H1 (cell line): ENCODE measurements at places on chromosomes 2 and 18. TPM values are rescaled to one million over a fixed set of nuclear protein-coding genes. Genes with fewer than 3 reads are reported as not detected.

DNA sequence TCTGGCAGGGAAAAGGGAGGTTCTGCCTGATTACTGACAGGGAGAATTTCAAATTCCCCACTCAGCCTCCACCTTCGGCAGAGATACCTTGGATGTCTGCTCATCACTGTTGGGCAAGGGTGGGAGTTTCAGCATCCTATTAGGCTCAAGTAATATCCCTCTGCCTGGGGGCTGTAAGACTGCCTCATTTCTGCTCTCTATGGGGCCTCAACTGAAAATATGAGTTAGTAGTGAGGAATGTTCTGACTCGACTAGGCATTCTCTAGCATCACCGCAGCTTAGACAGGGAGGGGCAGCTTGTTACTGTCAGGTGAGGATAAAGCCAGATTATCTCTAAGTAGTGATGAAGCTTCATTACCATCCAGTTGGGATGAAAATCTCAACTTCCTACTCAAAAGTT, 87.7 kb upstream of the LRP1B start:
- no peak for DNase-seq
- no peaks in the 10 kb centered on the region for H3K36me3 ChIP-seq
- no peak overlapping the region for H3K4me3 ChIP-seq
- H3K27me3 ChIP-seq = no peaks in the 10 kb centered on the region
- no peak overlapping the region for H3K27ac ChIP-seq

DNA sequence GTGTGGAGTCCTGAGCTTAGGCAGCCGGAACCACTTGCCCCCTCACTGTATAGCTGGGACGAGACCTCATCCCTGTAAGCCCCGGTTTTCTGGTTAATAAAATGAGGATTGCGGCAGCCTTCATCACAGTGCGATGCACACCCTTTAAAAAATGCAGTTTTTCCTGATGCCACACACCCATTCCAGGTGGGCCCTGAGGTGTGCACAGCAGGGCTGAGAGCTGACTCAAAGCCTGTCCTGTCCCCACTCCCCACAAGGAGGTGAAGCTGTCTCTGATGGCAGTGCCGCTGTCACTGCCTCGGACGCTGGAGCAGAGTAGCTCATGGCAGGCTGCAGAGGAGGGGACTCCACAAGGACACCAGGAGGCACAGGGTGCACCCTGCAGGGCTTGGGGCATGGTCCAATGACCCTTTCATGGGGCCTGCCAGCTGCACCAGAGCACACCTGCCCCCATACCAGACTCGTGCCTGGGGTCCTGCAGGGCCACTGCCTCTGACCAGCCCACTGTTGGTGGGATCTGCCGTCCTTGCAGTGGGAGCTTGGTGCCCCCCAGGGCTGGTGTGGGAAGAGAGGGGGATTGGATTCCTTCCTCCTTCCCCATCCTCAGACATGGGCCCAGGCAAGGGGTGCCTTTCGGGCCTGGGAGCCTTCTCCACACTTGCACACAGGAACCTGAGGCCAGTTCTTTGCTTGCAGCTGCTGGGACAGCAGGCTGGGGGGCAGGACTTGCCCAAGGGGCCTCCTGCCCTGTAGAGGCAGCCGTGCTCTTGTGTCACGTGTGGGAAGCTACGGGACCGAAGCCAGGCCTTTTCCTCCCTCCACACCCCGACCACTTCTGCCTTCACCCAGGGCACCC, 22.8 kb downstream of the GPC1 start:
- H3K4me3 ChIP-seq = no peak overlapping the region
- peaks cover 32% of the 10 kb centered on the region for H3K4me1 ChIP-seq
- H3K27ac ChIP-seq = no peak overlapping the region
- no peak for DNase-seq
- H3K36me3 ChIP-seq = no peaks in the 10 kb centered on the region; the same call in 1 of the 2 replicates

Gene GCG
- total RNA-seq = not detected in 2 replicates

Gene ASPRV1
- 0.86 and 0.95 TPM in 2 replicates for total RNA-seq

DNA sequence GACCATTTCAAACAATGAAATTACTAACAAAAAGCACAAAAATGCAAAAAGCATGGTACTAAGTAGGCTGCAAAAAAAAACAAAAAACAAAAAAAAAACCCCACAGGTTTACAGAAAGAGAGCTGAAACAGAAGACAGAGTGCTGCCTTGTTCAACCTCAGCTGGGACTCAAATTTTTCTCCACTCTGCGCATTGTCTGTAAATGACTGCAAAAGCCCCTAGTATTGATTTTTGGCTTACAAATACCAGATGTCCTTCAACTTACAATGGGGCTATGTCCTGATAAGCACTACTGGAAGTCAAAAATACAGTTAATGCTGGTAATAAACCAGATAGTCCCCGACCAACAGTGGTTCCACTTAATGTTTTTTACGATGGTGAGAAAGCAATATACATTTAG, 42.2 kb downstream of the UBE2E3 start:
- H3K4me1 ChIP-seq = peaks cover 7% of the 10 kb centered on the region; the same call in 1 of the 2 replicates
- DNase-seq = no peak
- H3K27me3 ChIP-seq = no peaks in the 10 kb centered on the region
- H3K4me3 ChIP-seq = no peak overlapping the region
- H3K27ac ChIP-seq = no peak overlapping the region

Gene NT5C1B
- not detected in 2 replicates for total RNA-seq

Gene MEP1B
- not detected in 2 replicates for total RNA-seq

Gene FAM228A
- not detected in 2 replicates for total RNA-seq

DNA sequence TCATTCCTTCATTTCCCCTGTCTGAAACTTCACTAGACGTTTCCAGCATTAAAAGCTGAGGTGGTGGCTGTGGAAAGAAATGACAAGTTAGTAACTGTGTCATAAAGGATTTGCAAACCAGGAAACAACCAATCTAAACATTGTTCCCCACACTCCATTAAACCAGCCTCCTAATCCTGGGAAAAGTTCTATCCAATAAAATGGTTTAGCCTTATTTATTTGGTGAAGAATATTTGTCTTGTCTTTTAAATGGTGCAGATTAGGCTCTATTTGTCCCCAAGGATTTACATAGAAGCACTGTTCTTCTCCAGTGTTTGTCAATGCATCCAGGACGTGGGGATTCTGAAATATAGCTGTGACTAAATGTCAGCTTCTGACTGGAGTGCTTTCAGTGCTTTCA, 10.5 kb upstream of the DPP4 start:
- no peak for DNase-seq
- H3K27me3 ChIP-seq = no peaks in the 10 kb centered on the region
- no peak overlapping the region for H3K27ac ChIP-seq

Gene POTEI
- 0.19 and 0.20 TPM in 2 replicates for total RNA-seq

GRCh38 chr18:2111456-2111855, 459.8 kb downstream of the METTL4 start:
- no peak overlapping the region; the same call in 1 of the 2 replicates for H3K27ac ChIP-seq
- H3K4me3 ChIP-seq = no peak overlapping the region
- H3K36me3 ChIP-seq = no peaks in the 10 kb centered on the region
- H3K27me3 ChIP-seq = no peaks in the 10 kb centered on the region
- no peaks in the 10 kb centered on the region for H3K4me1 ChIP-seq

- H3K4me3 ChIP-seq = no peak overlapping the region
- H3K4me1 ChIP-seq = no peaks in the 10 kb centered on the region
- no peak overlapping the region for H3K27ac ChIP-seq
- DNase-seq = no peak
These were observed 34.9 kb downstream of the SULT1C2 start for GRCh38 chr2:108323619-108324018.

Gene KCNS3
- 20.5 and 22.7 TPM in 2 replicates for total RNA-seq

GRCh38 chr2:235666213-235666781, 172.5 kb downstream of the AGAP1 start:
- peak overlapping the region; percentile 40 for H3K4me3 ChIP-seq
- peaks cover 29% of the 10 kb centered on the region for H3K4me1 ChIP-seq
- no peaks in the 10 kb centered on the region for H3K36me3 ChIP-seq
- no peak for DNase-seq
- no peaks in the 10 kb centered on the region for H3K27me3 ChIP-seq

Gene SCN9A
- total RNA-seq = 6.1 and 6.2 TPM in 2 replicates

Gene CRYGD
- 0.98 and 2.9 TPM in 2 replicates for total RNA-seq

- H3K27me3 ChIP-seq = no peaks in the 10 kb centered on the region
- H3K36me3 ChIP-seq = no peaks in the 10 kb centered on the region
- H3K4me1 ChIP-seq = no peaks in the 10 kb centered on the region
- no peak overlapping the region for H3K27ac ChIP-seq
- no peak for DNase-seq
- no peak overlapping the region for H3K4me3 ChIP-seq
These were observed 155.3 kb downstream of the PRKCE start for GRCh38 chr2:45806563-45807358.

DNA sequence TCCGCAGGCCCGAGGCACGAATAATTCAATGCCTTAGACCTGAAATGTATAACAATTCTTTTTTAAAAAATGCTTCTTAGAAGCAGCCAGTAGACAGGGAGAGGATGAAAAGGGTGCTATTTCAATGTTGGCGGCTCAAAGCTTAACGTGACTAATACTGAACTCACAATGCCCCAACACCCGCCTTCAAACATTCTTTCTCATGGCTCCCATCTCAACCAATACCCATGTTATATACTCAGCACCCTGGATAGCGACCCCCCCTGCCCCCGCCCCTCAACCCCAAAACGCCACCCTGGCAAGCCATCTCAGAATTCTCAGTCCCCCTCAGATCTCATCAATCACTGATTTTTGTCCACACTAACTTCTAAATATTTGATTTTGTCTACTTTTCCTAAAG, 4.4 kb downstream of the FBXO41 start:
- peaks cover 1% of the 10 kb centered on the region for H3K27me3 ChIP-seq
- no peak overlapping the region for H3K4me3 ChIP-seq
- H3K27ac ChIP-seq = no peak overlapping the region
- no peaks in the 10 kb centered on the region for H3K36me3 ChIP-seq
- no peak for DNase-seq

GRCh38 chr2:148720501-148721001, 76.0 kb downstream of the EPC2 start:
- no peak for DNase-seq
- no peaks in the 10 kb centered on the region for H3K36me3 ChIP-seq
- H3K27me3 ChIP-seq = no peaks in the 10 kb centered on the region
- no peak overlapping the region for H3K4me3 ChIP-seq
- H3K27ac ChIP-seq = no peak overlapping the region
- peaks cover 15% of the 10 kb centered on the region for H3K4me1 ChIP-seq

GRCh38 chr2:208407667-208408066, 1.1 kb downstream of the PTH2R start:
- DNase-seq = no peak
- H3K27me3 ChIP-seq = peaks cover 5% of the 10 kb centered on the region
- H3K4me1 ChIP-seq = peaks cover 5% of the 10 kb centered on the region; the same call in 1 of the 2 replicates
- peak overlapping the region; percentile 55 for H3K4me3 ChIP-seq
- no peak overlapping the region for H3K27ac ChIP-seq

GRCh38 chr18:68121826-68122225, 593.1 kb downstream of the TMX3 start:
- no peak for DNase-seq
- H3K27ac ChIP-seq = no peak overlapping the region
- H3K4me1 ChIP-seq = no peaks in the 10 kb centered on the region
- no peaks in the 10 kb centered on the region for H3K27me3 ChIP-seq
- H3K36me3 ChIP-seq = no peaks in the 10 kb centered on the region
- H3K4me3 ChIP-seq = no peak overlapping the region

Gene ATG4B
- 93.7 and 103 TPM in 2 replicates for total RNA-seq

- H3K36me3 ChIP-seq = no peaks in the 10 kb centered on the region
- H3K27me3 ChIP-seq = no peaks in the 10 kb centered on the region
- DNase-seq = no peak
- H3K4me1 ChIP-seq = no peaks in the 10 kb centered on the region
- H3K27ac ChIP-seq = no peak overlapping the region
- H3K4me3 ChIP-seq = no peak overlapping the region
These were observed 312.2 kb upstream of the SLC14A2 start for GRCh38 chr18:45303026-45303425.

GRCh38 chr2:143426296-143426695, 297.1 kb downstream of the ARHGAP15 start:
- no peak overlapping the region for H3K4me3 ChIP-seq
- H3K36me3 ChIP-seq = no peaks in the 10 kb centered on the region

- H3K27ac ChIP-seq = no peak overlapping the region
- H3K36me3 ChIP-seq = no peaks in the 10 kb centered on the region
- no peak overlapping the region for H3K4me3 ChIP-seq
These were observed 381.9 kb upstream of the MC4R start for GRCh38 chr18:60754413-60755009.

Gene SOX11
- total RNA-seq = 55.6 and 56.5 TPM in 2 replicates

- DNase-seq = no peak
- no peaks in the 10 kb centered on the region for H3K36me3 ChIP-seq
- peaks cover 27% of the 10 kb centered on the region for H3K27me3 ChIP-seq
- peaks cover 3% of the 10 kb centered on the region for H3K4me1 ChIP-seq
These were observed 591 bp downstream of the SLC16A14 start for GRCh38 chr2:230068016-230068650.

Gene ITGA6
- 117 and 118 TPM in 2 replicates for total RNA-seq

- H3K27ac ChIP-seq = no peak overlapping the region
- H3K4me3 ChIP-seq = no peak overlapping the region
- H3K27me3 ChIP-seq = no peaks in the 10 kb centered on the region
- no peaks in the 10 kb centered on the region for H3K36me3 ChIP-seq
These were observed 337.4 kb upstream of the SLC14A2 start for GRCh38 chr18:45277908-45278307.

DNA sequence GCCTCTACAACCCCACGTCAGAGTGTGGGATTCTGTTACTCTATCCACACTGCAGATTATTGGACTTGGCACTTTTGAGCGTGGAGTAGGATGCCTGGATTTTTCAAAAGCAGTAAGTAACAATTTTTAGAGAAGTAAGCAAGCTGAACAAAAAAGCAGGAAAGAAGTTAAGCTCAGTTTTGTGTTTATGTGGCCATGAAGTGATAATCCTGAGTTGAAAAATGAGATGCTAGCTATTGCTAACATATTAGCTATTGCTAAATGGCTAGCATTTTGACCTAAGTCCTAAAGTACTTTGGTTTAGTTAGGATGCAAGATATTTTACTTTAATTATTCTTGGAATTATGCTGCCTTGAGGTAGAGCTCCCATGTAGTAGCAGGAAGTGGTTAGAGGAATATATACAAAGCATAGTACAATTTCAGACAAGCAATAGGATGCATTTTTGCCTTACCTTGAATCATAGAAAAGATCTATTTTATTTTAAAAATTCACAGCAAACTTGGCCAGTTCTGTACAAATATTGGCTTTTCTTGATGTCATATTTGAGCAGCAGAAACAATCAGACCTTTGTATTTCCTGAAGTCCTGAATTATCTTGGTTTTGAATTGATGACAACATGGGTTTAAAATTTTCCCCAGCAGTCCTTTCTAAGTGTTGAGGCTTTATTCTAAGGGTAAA, 74.6 kb downstream of the COX7A2L start:
- no peaks in the 10 kb centered on the region for H3K4me1 ChIP-seq
- H3K36me3 ChIP-seq = 0 out of 2 replicates have a peak, but pooled peaks cover 2% of the 10 kb centered on the region
- DNase-seq = no peak
- no peaks in the 10 kb centered on the region for H3K27me3 ChIP-seq
- no peak overlapping the region for H3K27ac ChIP-seq
- no peak overlapping the region for H3K4me3 ChIP-seq

DNA sequence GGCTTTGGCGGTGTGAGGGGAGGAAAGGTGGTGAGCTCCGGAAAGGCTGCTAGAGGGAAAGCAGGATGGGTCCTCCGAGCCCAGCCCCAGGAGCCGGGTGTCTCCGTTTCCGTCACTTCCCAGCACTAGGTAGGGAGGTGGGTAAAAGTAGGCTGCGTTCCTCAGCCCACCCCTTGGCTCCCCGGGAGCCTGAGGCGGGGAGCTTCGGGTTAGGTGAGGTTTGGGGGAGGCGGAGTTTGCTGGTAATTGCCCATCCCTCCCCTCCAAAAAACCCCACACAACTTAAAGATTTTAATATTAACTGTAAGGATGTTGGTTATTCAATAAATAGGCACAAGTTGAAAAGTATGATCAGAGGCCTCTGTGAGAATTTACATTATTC, 552 bp upstream of the ATF2 start:
- no peaks in the 10 kb centered on the region for H3K4me1 ChIP-seq
- peak overlapping the region; percentile 87 for H3K4me3 ChIP-seq
- H3K27ac ChIP-seq = peak overlapping the region; percentile 66; the same call in 1 of the 2 replicates
- H3K27me3 ChIP-seq = no peaks in the 10 kb centered on the region

GRCh38 chr18:40108596-40108995, 1846.4 kb upstream of the PIK3C3 start:
- H3K4me1 ChIP-seq = no peaks in the 10 kb centered on the region
- H3K4me3 ChIP-seq = no peak overlapping the region
- no peak for DNase-seq
- no peaks in the 10 kb centered on the region for H3K36me3 ChIP-seq
- no peak overlapping the region for H3K27ac ChIP-seq

Gene PRKAG3
- not detected in 2 replicates for total RNA-seq
